NCI-H1105 treated with DMSO at 0.1 percent for 48 hours (cell line): ENCODE measurements at places on chromosomes 5 and 9.

GRCh38 chr5:139248826-139249453 is 44.6 kb upstream of the MATR3 start:
- DNase-seq, result no peak

DNA sequence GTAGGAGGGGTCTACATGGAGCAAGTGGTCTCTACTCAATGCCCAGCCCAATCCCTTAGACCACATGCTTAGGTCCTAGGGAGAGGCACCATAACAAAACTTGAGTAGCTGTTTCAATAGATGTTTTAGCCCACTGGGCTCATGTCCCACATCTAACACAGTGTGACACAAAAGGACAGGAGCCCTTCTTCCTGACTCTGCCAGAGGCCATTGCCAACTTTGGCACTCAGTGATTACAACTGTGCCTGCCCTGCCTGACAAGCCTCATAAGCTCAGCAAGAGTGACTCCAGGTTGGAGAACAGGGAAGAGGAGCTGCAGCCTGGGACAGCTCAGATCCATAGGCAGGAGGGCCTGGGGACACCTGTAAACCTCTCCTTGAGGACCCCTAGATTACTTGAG is 230.8 kb downstream of the ENC1 start:
- DNase-seq, result no peak

DNA sequence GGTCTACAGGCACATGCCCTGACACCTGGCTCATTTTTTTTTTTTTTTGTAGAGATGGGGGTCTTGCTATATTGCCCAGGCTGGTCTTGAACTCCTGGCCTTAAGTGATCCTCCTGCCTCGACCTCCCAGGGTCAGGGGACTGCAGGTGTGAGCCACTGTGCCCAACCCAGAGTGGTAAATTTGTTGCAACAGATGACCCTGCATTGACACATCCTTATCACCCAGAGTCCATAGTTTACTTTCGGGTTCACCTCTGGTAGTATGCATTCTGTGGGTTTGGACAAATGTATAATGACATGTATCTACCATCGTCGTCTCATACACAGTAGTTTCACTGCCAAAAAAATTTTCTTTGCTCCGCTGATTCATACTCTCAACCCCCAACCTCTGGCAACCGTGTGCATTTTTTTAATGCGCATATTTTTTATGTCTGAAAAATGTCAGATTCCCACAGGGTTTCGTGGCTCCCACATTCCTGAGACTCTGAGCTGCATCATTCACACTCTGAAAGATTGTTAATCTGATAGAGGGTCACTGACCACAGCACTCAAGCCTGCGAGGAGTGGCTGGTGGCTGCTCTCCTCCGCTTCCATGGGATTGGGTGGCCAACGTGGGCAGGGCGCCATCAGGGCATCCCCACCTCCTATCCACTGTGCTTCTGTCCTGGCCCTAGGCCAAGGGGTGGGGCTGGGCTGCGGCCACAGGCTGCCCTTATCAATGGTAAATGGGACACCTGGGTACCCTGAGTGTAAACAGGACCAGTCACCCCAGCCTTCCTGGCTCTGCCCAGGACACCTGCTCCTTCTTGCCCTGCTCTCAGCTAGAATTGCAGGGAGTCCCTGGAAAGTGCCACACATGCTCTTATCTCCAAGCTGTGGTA is 9.6 kb downstream of the NDST1 start:
- DNase-seq, result peak; percentile 3

DNA sequence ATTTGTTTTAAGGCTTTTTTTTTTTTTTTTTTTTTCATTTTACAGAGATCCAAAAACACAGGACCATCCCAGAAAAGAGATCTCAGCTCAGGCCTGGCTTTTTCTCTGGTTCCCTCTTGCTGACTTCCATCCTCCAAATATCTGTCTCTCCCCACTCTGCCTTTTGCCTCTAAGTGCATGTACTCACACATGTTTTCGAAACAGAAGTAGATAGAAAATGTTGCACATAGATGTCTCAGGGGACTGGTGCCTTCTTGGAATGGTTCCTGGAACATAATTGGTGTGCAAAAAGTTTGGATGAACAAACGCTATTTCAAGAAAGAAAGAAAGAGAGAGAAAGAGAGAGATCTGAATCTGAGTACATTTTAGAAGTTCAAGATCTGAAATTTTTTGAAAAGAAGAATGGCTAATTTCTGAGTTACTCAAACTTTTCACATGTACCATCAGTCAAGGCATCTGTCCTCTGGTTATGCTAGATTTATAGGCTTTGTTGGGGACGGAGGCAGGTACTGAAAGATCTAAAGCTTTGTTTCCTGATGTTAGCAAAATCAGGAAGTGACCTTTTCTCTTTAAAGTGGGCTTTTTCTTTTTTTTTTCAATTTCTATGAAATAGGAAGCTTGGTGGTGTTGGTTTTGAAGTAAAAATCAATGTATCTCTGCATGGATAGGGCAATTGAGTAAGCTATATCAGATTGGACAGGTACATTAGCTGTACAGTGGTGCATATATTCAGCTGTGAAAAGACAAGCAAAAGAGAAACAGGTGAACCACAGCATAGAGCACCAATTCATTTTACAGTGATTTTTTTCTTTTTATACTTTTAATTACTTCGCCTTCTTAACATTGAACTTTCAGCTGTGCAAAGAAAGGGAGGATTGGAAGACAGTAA is 8.5 kb upstream of the TNFSF8 start:
- no peak for DNase-seq

DNA sequence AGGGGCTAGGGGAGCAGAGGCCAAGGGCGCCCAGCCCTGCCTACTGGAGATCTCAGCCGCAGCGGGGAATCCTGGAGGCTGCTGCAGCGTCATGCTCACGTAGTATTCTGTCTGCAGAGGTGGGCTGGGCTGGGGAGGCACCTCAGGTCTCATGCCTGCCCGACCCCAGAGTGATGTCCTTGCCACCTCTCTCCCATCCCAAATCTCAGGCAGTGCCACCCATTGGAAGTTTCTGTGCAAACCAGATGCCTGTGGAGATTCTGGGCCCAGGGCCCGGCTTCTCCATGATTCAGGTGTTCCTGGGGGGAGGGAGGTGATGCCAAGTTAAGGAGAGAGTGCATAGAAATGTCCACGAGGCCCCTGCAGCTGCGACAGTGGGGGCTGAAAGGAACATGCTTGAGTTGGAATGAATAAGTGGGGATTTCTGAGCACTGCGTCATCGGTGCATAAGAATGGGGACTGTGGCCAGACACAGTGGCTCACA is 72.0 kb downstream of the ANKRD33B start:
- no peak for DNase-seq

DNA sequence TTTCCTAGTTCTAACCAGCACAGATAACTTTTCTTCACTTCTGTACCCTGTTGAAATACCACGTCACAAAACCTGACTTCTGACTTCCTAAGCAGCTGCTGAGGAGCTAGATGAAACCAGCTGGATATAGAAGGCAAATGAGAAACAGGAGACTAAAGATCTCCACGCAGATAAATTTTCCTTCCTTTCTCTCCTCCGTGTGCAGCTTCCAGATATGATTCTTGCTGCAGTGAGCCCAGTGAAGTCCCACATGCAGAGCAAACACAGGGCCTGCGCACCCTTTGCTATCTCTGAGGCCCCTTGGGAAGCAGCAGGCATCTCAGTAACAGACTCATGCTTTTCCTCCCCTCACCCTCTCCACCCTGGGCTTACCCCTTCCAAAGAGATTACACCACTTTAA is 1638.3 kb downstream of the MAT2B start:
- no peak for DNase-seq

GRCh38 chr5:131491749-131492148 is 143.3 kb downstream of the RAPGEF6 start:
- DNase-seq, result no peak

GRCh38 chr9:22595805-22596204 is 149.2 kb downstream of the DMRTA1 start:
- DNase-seq, result no peak

DNA sequence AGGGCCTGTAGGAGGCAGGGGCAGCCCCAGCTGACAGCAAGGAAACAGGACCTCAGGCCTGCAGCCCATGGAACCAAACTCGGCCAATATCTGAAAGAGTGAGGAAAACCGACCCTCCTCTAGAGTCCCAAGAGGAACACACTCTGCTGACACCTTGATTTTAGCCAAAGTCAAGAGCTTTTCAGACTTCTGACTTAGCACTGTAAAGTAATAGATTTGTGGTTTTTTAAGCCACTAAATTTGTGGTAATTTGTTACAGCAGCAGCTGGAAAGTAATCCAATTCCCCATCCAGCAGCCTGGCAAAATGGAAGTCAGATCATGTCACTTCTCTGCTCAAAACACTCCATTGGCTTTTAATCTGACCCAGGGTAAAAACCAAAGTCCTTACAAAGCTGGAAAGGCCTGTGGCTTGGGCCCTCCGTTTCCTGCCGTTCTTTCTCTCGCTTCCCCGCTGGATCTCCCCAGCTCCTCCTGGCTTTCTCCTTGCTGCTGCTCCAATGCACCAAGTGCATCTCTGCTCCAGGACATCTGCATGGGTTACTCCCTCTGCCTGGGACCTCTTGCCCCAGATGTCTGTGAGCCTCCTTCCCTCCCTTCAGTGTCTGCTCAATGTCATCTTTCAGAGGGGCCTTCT is 79.0 kb downstream of the C5orf15 start:
- DNase-seq, result no peak

- DNase-seq, result peak; percentile 40
Measured at GRCh38 chr9:22683700-22684075, 237.1 kb downstream of the DMRTA1 start.

DNA sequence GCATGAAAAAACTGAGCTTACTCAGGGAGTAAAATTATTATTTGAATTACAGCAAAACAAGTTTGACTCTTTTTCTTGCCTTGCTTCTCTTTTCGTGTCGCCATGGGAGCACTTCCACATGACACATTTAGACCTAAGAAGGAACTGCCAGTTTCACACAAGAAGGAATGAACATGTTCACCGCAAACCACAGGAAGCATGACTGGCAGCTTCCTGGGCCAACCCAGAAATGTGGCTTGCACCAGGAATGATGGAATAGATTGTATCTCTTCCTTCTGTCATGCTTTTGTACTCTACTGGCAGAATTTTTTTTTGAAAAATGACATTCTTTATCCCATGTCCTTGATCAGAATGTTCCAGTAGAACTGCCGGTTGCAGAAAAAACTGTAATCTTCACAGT is 32.9 kb upstream of the MAN2A1 start:
- no peak for DNase-seq

GRCh38 chr9:113482991-113483675 is 19.6 kb downstream of the RGS3 start:
- DNase-seq, result no peak

GRCh38 chr5:142816531-142817430 is 46.6 kb downstream of the ARHGAP26 start:
- no peak for DNase-seq

- no peak for DNase-seq
Measured at GRCh38 chr9:20022410-20022809, 233.6 kb upstream of the SLC24A2 start.

DNA sequence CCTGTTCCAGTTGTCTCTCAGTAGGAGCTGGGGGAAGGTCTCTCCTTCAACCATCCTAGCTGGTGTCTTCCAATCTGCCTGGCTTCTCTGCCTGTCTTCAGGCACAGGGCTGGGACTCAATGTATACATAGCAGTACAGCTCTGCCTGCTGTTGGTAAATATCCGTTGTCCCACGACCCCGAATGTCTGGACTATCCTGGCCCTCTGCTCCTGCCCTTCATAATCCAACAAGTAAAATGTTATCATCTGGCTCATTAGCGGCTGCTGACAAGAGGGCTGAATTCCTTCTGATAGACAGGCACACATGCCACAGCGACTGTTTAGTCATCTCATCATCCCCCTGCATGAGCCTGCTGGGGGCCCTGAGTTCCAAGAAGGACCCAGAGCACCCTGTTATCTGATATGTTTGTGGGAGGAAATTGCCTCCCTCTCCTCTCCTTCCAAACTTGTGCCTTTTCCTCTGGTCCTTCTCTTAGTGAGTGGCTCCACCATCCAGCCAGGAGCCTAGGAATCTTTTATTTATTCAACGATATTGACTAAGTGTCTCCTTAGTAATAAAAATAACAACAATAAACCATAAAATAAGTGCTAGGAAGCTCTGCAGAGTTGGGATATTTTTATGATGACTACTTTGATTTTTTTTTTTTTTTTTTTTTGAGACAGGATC is 29.5 kb upstream of the TGFBR1 start:
- no peak for DNase-seq

GRCh38 chr5:95050708-95051107 is 234.2 kb downstream of the MCTP1 start:
- no peak for DNase-seq

DNA sequence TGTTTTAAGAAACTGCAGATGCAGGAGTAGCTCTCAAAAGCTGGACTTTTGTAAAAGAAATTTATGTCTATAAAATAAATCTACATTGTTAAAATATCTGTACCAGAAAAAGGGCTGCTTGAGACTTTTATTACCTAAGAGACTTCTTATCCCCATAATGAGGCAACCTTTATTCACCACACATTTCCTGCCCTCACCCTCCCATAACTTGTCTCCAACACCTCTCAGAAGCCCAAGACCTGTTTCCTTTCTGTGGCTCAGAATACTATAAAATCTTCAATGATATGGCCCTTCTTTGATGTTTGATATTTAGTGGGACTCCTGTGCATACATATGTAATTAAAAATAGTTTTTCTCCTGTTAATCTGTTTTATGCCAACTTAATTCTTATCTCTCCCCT is 141.5 kb upstream of the FER start:
- DNase-seq, result no peak

DNA sequence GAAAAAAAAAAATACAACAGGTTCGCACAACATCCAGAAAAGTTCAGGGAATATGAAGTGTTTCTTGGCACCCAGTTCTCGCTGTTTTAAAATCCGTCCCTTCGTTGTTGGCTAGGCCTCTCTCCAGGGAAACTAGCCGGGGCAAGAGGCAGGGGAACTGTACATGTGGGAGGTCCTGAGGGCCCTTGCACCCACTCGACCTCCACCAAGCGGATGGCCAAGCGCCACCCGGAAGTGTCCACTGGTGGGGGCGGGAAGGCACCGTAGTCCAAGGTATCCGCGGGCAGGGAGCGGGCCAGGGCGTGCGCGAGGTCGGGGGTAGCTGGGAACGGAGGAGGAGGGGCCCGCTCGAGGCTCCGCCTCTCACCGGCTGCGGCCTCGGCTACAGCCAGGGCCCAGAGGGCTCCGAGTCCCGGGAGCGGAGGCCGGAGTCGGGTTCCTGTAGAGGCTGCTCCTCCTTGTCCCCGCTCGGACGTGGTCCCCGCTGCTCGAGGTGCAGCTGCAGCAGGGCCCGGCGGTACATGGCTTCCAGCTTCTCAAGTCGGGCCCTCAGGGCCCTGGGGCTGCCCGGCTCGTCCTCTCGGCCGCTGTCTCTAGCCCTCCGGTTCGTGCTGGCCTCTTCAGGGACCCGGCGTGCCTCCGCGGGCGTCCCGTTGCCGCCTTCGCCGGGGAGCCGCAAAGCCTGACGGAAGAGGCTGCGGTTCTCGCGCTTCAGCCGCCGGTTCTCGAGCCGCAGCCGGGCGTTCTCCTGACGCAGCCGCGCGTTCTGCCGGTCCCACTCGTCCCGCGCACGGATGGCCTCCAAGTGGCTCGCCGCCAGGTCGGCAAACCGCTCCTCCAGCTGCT is 720 bp downstream of the TUSC1 start:
- no peak for DNase-seq
